GM06990 (cell line): ENCODE measurements at places on chromosomes 6 and 20.

GRCh38 chr6:29021434-29021833, 16.3 kb upstream of the ZNF311 start:
- no peak for DNase-seq

DNA sequence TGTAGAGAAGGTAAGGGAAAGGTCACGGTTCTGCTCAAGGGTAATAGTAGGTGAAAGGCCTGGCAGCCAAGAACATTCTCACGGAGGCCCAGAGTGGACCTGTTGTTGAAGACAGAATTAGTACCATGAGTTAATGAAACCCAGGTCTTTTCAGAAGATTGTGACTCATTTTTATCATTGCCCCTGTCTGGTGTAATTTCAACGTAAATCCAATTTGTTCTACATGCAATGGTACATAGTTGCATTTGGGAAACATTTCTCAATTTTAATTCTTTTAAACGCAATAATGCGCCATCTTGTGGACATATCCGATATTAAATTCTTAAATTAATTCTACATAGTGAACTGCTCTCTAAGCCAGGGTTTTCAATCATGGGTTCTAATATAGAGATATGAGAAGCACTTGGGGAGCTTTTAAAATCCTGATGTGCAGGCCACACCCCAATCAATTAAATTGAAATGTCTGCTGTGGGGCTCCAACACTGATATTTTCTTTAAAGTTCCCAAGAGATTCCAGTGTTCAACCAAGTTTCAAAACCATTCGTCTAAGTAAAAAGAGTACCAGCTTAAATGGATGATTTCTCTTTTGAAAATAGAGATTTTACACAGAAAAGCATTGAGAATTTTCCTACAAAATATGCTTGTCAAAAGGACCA, 257.4 kb downstream of the PLCB1 start:
- no peak for DNase-seq

- no peak for DNase-seq
These were observed 36.5 kb upstream of the BCLAF1 start for GRCh38 chr6:136326038-136326553.

- no peak for DNase-seq
These were observed 3.8 kb downstream of the BCAS4 start for GRCh38 chr20:50798650-50799049.

- DNase-seq, result no peak
These were observed 259.9 kb downstream of the PRKN start for GRCh38 chr6:162467679-162468078.

- no peak for DNase-seq
These were observed 372.2 kb downstream of the LMBRD1 start for GRCh38 chr6:69424581-69424980.

DNA sequence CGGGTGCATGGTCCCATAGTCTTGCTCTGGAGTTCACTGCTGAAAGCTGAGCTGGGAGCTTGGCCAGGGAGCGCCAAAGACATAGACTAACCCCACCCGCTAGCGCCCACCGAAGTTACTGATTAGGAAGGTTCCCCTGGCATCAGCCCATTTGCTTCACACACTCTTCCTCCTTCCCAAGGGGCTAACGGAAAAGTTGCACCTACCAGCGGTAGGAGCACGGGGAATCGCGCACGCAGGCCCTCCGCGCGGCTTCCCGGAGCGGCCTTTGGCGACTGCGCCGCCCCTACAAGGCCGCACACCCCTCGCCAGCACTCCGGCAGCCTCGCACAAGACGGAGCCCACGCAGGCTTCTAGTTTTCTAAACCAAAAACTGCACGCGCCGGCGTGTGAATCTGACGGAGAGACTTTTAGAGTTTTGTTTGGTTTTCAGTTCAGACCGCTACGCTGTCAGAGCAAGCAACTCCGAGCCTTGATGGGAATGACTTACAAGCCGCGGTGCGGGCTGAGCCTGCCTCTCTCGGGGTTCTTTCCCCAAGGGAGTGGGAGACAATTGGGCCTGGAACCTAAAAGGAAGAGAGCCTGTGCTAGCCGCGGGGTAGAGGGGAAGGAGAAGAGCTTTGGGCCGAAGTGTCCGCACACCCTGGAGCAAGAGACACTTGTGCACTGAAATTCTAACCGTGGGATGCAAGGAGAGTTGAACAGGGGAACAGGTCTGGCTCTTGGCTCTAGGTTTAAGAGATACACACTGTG, 891 bp upstream of the POU3F2 start:
- no peak for DNase-seq

DNA sequence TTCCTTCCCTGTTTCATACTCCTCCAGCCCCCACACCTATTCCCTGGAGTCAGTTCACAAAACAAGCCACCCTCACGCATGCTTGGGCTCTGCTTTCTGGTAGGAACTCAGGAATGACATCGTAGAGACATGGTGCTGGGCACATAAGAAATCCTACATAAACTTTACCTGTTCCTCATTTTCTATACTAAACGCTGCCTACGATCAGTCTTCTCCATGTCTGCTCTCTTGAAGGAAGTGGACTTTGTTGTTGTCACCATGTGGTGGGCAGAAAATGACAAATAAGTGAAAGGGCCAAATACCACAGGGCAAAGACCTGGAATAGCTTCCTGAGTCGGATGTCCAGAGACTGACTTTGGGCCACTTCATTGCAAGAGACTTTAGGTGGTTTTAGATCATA, 10.1 kb downstream of the MYLK4 start:
- DNase-seq, result no peak

GRCh38 chr6:20575125-20575524, 40.9 kb downstream of the CDKAL1 start:
- no peak for DNase-seq

GRCh38 chr6:6412221-6412620, 91.8 kb upstream of the F13A1 start:
- DNase-seq, result no peak
